ENCODE measurements at places on chromosomes 3 and 15. TPM values are rescaled to one million over a fixed set of nuclear protein-coding genes. Genes with fewer than 3 reads are reported as not detected.
A peak's percentile ranks its signal among the peaks of the same experiment; 100 is the strongest.

GRCh38 chr3:40971191-40972168 lies 227.8 kb upstream of the CTNNB1 start:
- DNase-seq: peak; percentile 95

DNA sequence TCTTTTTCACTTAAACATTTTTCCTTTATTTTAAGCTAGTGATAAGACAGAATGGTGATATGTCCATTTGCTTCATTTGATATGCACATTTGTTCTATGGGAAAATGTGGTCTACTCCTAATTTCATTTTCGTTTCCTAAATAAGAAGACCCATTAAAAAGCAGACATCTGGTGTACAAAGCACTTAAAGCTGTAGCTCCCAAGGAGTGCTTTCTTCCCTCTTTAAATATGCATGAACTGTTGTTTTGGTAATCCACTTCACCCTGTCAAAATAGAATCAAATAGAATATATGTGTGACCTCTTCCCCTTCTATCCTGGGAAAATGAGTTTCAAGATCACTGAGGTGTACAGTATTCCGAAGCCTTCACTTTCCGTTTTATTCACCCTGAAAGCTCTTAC lies 182.8 kb downstream of the ROBO2 start:
- no peak for DNase-seq

SLC35G2 gene
- 11.6 TPM for polyA plus RNA-seq

GRCh38 chr3:134332344-134332743 lies 41.9 kb downstream of the AMOTL2 start:
- DNase-seq: no peak

GRCh38 chr3:152339881-152340505 lies 71.3 kb downstream of the MBNL1 start:
- DNase-seq: no peak

MRPS22 gene
- 64.6 TPM for polyA plus RNA-seq

PLXND1 gene
- polyA plus RNA-seq: 89.6 TPM

DNA sequence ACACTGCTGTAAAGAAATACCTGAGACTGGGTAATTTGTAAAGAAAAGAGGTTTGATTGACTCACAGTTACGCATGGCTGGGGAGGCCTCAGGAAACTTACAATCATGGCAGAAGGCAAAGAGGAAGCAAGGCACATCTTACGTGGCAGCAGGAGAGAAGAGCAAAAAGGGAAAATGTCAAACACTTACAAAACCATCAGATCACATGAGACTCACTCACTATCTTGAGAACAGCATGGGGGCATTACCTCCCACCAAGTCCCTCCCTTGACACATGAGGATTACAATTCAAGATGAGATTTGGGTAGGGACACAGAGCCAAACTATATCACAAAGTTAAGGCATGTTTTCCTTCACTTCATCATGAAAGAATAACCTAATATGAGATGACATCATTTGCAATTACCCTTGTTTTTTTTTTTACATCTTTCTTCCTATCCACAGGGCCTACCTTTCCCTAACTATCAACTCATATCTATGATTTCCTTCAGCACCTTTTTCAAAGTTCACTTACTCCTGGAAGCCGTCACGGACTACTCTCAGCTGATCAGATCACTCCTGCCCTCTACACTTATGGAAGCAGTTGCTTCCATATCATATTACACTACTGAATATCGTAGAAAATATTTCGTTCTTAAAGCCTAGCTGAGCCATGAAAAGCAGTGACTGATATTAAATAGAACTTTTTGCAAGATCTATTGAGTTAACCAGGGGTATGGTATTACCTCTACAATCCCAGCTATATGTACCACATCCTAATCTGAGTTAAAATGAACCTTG lies 25.5 kb upstream of the ATP8B4 start:
- no peak for DNase-seq

FAM81A gene
- polyA plus RNA-seq: 0.09 TPM

GRCh38 chr3:165440380-165440779 lies 244.2 kb upstream of the SLITRK3 start:
- no peak for DNase-seq

DNA sequence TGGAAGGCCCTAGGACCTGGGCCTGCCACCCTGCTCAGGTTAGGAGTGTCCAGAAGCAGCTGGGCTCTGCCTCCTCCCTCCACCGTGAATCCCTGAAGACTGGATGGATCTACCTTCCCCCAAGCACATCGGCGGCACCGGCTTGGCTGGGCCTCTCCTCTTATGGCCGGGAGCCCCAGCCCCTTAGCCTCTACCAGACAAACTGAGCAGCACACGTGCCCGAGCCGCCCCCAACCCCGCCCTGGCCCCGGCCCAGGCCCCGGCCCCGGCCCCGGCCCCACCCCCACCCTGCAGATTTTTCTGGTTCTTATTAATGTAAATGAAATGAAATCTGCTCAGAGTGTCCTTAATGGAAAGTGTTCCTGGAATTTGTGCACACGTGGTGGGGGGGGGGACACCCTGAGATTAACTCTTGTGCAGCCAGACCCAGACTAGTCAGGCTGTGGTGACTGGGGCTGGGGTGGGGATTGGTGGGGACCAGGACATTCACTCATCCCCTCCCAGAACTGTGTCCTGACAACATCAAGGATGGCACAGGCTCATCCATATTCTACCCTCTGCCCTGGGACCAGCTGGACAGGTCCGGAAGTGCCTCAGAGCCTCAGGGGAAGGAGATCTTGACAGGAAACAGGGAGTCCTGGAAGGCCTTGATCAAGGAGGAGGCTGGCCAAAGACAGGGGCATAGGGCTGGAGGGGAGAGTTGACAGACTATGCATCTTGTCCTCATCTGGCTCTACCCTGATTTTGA lies 30.9 kb upstream of the SEMA3F start:
- DNase-seq: no peak

Measured in fibroblast of lung (primary cell).